Activated CD4-positive, alpha-beta T cell treated with anti-CD3 and anti-CD28 coated beads, Interleukin-2, Interleukin-4, amounts not matched to agents 100 ng/mL and 50 ng/mL, durations not matched to agents 16 hours and 8 hours (primary cell): ENCODE measurements at places on chromosomes 4 and X.

DNA sequence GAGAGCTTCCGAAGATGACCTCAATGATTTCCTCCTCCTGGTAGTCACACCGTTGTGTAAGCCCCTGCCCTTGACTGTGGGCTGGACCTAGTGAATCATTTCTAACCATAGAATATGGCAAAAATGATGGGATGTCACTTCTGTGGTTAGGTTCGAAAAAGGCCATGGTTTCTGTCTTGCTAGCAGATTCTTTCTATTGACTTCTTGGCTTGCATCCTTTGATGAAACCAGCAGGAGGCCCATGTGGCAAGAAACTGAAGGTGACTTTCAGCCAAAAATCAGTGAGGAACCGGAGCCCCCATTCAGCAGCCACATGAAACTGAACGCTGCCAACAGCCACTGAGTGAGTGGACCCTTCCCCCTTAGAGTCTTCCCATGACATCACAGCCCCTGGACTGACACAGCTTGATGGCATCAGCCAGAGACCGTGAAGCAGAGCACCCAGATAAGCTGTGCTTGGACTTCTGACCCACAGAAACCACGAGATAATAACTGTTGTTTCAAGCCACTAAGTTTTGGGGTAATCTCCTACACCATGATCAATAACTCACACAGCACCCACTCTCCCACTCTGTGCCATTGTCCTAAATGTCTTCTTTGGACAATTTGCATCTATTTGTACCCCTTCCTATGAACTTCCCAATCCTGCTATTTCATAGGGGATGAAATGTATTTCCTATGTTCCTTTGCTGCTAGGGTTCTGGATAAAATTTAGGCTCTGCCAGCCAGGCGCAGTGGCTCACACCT lies 148.0 kb upstream of the STX18 start:
- peak; percentile 81 for DNase-seq

GRCh38 chrX:32496671-32497070 lies 714.7 kb downstream of the DMD start:
- DNase-seq, result no peak

DNA sequence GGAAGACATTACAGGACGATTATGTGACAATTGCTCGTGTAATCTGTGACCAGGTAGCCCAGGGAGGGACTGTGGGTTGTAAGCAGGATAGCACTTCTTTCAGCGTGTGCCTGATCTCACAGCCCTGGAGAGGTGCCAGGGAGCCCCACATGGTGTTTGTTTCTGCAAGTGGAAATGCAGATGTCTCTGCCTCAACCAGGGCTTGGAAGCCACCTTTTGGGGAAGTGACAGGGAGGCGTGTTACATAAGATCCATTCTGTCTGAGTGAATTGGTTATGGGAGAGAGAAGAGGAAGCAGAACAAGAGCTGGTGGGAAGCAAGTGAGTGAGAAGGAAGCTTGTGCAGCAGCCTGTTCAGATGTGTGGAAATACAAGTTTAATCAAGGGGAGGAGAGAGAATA lies 104.5 kb upstream of the GATB start:
- no peak for DNase-seq

DNA sequence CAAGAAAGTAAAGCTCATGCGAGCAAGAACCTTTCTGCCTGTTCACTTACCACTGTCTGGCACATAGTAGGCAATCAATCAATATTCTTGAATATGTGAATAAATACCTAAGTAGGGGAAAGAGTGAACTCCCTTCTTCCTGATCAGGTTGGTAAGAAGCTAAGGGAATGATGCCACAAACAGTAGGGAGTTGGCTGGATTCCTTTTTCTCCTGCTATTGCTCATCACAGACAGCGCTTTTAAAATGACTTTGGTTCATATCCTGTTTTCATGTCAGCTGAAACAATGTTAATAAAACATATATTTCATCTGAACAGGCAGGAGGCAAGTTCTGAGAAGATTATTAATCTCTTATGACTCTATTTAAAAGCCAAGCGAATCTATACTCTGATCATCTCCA lies 99.2 kb downstream of the NSUN7 start:
- DNase-seq, result no peak

GRCh38 chr4:17664755-17665154 lies 50.3 kb downstream of the MED28 start:
- DNase-seq, result no peak

DNA sequence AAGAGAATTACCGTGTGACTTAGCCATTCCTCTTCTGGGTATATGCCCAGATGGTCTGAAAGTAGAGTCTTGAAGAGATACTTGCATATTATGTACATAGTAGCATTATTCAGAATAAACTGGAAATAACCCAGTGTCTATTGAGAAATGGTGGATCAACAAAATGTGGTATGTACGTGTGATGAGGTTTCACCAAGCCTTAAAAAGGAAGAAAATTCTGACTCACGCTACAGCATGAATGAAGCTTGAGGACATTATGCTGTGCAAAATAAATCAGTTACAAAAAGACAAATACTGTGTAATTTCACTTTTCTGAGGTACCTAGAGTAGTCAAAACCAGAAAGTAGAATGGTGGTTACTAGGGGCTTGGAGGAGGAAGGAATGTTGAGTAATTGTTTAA lies 37.3 kb downstream of the GBA3 start:
- DNase-seq, result peak; percentile 15

GRCh38 chrX:2430265-2430825 lies 70.4 kb downstream of the DHRSX start:
- no peak for DNase-seq

DNA sequence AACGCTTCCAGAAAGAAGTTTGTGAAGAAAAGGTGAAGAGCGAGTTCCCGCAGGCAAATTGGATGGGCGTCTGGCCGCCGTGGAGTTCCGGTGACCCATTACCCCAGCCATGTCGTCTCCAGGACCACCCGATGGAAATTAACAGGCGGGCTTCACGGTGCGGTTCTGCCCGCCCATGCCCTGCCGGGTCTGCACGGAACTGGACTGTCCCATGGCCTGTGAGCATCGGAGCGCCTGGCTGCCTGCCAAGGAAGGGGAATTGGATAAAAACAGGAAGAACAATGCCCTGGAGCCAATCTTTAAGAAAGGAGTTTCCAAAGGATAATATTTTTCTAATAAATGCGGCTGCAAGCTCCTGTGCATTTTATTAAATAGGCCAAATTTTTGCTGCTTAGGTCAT lies 319.8 kb upstream of the SLC7A11 start:
- DNase-seq, result no peak

- peak; percentile 6 for DNase-seq
Measured at GRCh38 chr4:19224820-19225219, 1026.9 kb upstream of the SLIT2 start.

DNA sequence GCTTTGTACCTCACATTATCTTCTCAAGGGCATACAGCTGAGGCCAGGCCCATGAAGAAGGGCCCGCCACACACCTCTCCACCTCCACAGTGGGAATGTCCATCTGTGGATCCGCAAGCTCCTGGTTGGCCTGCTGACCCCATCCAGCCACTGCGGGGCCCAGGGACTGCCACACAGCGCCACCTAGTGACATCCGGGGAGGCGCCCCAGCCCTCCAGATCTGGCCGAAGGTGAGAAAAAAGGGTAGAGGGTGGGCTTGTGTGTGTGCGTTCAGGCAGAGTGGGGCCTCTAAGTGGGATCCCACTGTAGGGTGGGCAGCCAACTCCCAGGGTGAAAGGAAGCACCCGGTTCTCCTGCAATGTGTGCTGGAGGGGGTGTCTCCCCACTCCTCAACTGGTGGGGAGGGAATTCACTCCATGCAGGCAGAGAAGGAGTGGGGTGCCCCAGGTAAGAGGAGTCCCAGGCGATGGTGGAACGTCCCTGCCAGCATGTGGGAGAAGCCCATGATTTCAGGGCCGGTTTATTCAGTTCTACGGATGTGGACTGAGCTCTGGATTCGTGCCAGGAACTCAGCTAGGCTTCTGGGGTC lies 117.3 kb downstream of the ENPP6 start:
- peak; percentile 8 for DNase-seq

- DNase-seq, result no peak
Measured at GRCh38 chr4:128241425-128241913, 46.1 kb downstream of the PGRMC2 start.

DNA sequence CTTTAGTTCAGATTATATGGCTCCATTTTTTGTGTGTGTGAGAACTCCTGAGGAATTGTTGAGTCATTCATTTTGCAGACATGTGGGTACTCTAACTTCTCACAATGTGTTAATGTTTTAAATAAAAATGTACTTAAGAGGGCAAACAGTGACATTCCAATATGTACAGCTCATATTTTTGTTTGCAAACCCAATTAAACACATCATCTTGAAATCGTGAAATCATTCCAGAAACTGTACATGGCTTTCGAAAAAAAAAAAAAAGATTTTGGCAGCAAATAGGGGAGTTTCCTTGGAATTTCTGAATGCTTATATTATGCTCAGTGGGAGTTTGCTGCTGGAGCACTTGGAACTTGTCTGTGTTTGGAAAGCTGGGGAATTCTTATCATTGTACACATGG lies 85.0 kb downstream of the HPGD start:
- no peak for DNase-seq

DNA sequence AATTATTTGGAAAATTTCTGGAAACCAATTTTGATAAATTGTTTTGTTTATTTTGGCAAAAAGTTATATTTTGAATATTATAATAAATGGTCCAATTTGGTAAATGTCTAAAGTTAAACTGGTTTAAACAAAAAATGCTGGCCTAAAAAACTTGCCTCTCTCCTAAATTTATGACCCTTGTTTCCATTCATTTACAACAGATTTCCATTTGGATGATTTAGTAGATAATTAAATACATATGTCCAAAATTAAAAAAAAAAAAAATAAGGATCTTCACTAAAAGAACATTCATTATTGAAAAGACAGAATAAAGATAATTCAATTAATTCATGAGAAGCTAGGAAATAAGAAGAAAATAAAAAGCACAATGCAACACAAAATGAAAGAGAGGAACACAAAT lies 449.5 kb downstream of the SPRY1 start:
- DNase-seq, result no peak

DNA sequence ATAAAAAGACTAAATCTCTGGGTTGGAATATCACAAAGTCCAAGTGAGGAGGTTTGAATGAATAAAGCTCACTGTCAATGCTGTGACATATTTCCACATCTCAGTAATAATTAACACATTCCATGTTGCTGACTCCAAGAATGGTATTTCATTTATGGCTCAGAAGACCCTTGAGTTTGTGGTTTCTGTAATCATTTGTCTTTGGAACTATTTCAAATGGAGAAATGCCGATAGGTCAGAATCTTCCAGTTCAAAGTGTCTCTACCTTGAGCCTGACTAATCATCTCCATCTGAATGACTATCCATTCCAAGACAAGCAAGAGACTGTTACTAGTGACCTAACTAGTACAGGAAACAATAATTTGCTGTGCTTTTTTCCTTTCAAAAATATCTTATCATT lies 24.2 kb upstream of the SLC2A9 start:
- no peak for DNase-seq

GRCh38 chr4:87060957-87061356 lies 126.1 kb downstream of the AFF1 start:
- peak; percentile 76 for DNase-seq

DNA sequence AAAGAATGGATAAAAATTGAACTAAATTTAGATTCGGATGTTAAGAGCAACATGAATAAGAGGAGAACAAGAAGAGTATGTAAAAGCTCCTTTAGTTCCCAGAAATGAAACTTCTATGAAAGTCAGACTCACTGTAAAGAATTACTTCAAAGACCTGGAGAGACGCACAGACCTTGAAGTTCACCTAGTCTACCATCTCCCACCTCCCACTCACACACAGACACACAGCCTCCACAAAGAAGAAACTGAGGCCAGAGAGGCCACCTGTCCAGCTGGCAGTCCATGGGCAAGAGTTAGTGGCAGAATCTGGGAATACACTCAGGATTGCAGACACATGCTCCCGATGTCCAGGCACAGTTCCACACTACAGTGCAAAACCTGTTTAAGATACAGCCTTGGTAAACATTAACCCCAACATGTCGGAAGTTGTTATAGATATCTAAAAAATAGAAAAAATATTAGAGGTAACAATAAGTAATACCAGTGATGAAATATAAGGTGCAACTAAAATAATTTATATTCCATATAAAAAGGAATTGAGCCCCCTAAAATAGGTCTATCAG lies 288.8 kb downstream of the INPP4B start:
- DNase-seq, result no peak

DNA sequence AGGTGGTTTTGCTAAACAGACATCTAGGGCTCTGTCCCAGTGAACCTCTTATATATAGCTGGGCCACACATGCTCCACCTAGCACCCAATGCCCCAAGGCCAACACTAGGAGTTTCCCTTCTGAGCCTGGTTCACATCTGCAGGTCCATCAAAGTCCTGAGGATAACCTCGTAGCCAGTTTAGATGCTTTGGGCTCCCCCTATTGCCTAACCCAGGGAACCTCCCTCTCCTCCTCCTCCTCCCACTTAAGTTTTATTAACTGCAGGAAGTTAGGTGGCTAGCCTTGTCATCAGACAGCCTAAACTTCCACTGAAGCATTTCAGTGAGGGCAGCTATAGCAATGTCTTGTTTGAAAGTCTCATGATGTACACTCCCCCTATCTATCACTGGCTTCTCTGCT lies 88.0 kb downstream of the GUCY2F start:
- DNase-seq, result peak; percentile 1

GRCh38 chrX:150197388-150197787 lies 165.7 kb upstream of the MAMLD1 start:
- DNase-seq, result no peak

DNA sequence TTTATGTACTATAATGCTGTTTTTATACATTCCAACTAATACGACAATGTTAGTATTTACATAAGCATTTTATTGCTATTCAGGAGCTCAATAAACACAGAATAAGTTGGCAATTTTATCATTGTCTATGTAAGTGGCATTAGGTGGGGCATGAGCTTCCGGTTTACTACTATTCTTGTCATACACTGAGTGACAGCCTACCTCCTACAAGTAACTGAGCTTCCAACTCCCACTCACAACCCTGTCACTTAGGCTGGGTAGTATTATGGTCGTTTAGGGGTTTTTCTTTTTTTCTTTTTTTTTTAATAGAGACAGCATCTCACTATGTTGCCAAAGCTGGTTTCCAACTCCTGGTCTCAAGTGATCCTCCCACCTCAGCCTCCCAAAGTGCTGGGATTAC lies 7.4 kb downstream of the PPID start:
- no peak for DNase-seq

GRCh38 chr4:85151786-85152185 lies 185.3 kb upstream of the WDFY3 start:
- no peak for DNase-seq

DNA sequence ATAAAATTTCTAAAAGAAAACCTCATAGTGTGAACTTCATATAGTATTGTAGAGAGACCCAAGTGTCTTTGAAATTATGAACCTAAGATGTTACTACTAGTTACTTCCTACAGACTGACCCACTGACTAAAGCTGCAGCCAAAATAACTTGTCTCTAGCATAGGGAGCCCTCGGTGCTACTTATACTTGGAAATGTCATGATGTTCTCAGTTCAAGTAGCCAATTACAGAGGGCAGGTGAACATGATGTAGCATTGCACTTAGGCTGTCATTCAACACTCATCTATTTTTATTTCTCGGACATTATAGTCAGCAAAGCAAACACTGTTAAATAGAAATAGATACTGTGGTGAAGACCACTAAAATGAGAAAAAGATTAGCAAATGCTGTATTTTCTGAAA lies 165.6 kb downstream of the AREG start:
- DNase-seq, result no peak
